Suppressor macrophage treated with lipopolysaccharide for 1 hour (primary cell): ENCODE measurements at places on chromosomes 12 and 14.

GRCh38 chr14:71327691-71328090, 420.4 kb downstream of the PCNX1 start:
- no peak for DNase-seq

GRCh38 chr12:105921872-105922669, 216.7 kb downstream of the NUAK1 start:
- DNase-seq: no peak

DNA sequence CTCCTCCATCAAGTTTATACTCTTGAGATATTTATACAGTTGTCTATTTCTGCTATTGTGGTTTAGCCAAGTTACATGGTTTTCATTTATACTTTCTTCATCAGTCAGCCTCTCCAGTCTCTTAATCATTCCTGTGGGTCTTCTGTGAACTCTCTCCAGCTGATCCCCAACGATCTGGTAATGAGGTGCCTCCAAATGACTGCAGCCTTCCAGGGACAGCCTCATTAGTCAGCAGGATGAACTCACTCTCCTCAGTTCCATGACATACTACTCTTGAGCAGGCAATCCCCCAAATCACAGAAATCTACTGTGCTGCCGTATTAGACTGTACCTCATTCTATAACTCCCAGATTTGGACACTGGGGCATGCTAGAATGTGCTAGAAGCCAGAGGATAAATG, 15.3 kb downstream of the AREL1 start:
- DNase-seq: peak; percentile 60

DNA sequence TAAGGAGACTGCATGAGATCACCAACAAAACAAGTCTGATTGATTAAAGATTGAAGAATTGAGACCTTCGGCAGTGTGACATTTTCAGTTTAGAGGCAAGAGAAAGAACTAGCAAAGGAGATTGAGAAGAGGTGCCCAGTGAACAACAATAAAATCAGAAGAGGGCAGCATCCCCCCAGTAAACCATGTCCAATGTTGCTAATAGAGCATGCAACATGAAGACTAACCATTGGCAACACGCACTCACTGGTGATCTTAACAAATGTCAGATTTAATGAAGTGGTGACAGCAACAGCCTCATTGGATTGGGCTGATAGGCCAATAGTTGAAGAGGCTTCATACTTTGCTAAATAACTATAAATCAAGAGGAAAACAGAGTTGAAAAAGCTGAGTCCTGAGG, 20.7 kb upstream of the TAS2R14 start:
- no peak for DNase-seq

DNA sequence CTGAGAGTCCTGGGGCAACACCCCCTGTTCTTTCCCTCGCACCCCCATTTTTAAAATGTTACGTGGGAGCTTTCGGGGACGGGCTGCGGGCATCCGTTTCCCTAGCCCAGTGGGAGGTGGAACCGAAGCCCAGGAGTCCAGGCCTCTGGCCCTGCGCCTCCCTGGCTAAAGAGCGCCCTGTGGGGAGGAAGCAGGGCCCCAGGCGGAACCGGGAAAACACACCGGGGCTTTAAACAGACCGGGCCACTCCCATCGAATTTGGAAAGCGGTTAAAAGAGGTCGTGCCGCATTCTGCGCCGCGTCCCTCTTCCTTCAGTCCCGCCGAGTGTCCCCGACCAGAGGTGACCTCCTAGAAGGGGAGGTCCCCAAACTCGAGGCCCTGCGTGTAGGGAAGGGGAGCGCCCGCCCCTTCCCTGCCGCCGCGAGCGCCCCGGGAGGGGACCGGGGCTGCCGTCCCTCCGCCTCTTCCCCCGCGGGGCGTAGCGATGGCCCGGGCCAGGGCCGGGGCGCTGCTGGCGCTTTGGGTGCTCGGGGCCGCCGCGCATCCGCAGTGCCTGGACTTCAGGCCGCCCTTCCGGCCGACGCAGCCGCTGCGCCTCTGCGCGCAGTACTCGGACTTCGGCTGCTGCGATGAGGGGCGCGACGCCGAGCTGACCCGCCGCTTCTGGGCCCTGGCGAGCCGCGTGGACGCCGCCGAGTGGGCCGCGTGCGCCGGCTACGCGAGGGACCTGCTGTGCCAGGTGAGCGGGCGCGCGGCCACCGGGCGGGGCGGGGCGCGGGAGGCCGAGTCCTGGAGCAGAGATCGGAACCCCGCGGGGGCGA, at the start of gene HHIPL1:
Gene HHIPL1 (plus strand): TSS at position 407 of the 822 bp plus-strand sequence. CDS start 79 bp downstream, at position 486.
- no peak for DNase-seq

GRCh38 chr12:94648578-94648977, 1.8 kb downstream of the TMCC3 start:
- DNase-seq: no peak

DNA sequence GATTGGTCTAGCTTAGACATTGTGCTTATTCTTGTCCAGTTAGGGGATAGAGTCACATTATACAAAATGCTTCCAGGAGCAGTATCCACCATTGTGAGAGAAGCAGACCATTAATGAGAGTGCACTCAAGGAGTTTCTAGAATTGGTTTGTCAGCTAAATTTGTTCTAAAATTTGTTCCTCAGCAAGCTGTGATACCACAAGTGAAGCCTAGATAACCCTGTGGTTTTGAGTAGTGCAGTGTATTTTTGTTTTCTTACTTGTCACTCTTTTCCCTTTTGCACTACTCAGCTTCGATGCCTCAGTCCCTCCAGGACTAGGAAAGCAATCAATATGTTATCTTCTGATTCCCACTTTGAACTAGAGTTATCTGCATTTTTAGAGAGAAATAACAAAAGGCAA, 42.5 kb upstream of the AKAP6 start:
- DNase-seq: no peak

DNA sequence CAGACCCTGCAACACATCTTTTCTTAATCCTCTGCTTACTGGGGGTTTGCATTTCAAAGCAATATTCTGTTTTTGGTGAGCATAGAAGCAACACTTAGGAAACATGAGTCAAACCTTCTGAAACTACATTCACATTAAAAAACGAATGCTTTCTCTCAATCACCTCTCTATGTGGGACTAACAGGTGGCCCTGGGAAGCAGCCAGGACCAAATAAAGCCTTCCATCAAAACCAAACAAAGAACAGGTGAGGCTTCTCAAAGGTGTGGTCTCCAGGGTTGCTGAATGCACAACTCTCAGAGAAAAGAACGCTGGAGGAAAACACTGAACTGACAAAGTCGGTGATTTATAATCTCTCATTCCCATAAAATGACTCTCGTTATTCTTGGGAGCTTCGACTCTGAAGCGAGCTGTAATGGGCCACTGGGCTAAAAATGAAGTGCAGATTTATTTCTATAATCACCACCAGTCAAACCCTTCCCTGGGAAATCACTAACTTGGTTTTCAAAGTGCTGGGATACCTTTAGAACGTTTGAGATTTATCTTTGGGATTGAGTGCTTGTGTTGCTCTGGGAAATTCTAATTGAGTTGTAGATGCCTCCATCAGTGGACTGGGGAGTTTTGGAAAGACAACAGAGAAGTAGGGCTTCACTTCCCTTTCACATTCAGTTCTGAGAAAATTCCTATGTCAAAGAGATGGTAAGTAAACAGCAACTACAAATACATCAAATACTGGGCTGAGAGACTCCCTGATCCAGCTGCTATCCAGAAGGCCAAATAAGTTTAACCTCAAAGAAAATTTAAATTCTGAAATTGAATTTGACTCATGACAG, 262.0 kb upstream of the TMPO start:
- no peak for DNase-seq

- DNase-seq: peak; percentile 23
These were observed 48.8 kb upstream of the ESRRB start for GRCh38 chr14:76326918-76327689.

DNA sequence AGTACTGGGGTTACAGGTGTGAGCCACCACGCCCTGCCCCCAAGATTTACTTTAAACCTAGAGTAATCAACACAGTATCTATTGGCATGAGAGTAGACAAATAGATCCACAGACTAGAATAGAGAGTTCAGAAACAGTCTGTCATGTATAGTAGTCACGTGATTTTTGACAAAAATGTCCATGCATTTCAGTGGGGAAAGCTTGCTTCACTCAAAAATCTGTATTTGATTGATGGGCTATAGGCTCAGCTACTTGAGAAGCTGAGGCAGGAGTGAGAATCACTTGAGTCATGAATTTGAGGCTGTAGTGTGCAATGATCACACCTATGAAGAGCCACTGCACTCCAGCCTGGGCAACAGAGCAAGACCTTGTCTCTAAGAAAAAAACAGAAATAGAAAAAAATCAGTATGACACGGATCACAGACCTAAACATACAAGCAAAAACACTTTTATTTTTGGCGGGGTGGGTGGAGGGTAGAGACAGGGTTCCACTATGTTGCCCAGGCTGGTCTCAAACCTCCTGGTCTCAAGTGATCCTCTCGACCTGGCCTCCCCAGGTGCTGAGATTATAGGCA, 7.6 kb upstream of the ORAI1 start:
- DNase-seq: no peak

GRCh38 chr14:97543816-97544215, 746.6 kb downstream of the VRK1 start:
- peak; percentile 30 for DNase-seq

- DNase-seq: no peak
These were observed 70.1 kb downstream of the PRKD1 start for GRCh38 chr14:29857551-29857950.

DNA sequence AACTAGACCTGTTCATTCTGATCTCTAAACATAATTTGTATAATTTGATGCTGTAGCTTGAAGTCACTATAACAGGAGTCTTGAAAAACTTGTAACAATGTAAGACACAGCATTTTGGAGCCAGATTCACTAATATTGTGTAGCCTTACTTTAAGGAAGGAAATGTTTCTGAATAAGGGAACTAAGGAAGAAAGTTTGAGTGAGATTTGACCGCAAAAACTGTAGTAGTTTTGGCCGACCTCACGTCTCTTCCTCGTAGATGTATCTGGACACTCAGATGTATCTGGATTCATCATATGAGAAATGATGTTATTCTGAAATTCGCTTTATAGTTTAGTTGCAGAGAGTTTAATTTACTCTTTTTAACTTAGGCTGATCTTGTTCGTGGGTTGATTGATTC, 13.9 kb upstream of the DNAH10 start:
- DNase-seq: peak; percentile 57

DNA sequence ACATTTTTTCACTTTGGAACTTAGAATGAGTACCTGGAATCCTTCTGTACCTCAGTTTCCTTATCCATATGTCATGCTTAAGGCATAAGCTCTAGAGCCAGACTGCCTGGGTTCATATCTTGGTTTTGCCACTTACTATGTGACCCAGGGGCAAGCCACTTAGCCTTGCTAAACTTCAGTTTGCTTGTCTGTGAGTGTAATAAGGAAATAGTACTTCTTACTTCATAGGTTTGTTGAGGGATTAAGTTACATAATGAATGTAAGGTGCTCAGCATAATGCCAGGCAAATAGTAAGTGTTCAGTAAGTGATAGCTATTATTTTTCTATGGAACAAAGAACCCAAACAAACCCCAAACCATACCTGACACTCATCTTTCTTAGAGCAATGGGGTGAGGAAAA, 225.1 kb downstream of the BCAT1 start:
- no peak for DNase-seq

DNA sequence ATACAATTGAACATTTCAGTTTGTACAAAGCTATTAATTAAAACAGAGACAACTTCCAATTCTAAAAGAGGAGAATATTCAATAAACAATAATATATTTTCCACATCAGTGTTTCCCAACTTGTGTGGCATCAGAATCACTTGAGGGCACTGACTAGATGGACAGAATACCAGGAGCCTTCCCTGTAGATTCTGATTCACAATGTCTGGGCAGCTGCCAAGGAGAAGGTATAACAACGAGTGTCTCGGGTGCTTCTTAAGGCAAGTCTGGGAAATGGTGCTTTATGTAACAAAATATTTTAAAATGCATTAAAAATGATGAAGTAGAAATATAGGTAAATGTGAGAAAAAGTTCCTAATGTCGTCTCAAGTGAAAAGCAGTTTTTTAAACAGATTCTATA, 26.2 kb downstream of the GALC start:
- no peak for DNase-seq

- DNase-seq: no peak
These were observed 248.0 kb downstream of the NPAS3 start for GRCh38 chr14:33186656-33187055.

DNA sequence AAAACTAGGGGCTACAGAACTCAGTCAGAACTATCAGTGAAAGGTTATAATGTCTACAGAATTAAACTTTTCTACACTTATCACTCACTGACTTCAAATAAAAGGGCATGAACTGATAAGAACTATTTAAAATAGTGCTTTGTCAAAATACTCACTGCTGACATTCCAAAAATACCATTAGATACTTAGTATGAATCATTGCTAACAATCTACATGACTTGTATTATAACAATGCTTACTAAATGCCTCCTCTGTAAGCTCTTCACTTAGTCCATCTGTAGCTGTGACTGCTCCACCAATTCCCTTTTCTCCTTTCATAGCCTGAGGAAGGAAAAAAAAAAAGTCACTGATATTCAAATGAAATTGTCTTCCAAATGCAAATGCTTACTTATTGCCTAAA, 17.0 kb downstream of the NFYB start:
- DNase-seq: no peak

DNA sequence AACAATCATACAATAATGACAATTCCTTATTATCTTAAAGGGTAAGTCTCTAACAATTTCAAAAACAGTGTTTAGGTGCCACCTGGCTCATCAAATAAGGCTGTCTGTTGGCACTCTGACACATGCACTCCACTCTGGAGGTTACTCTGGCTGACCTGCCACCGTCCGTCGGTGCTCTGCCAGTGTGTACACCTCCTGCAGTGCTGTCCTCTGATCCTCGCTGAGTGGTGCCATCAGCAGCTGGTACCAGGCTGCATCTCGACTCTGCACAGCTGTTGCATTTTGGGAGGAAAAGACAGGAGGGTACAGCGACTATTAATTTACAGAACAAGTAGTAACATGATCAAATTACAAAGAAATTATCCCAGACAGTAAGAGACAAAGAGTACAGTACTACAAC, 63.9 kb downstream of the IPO8 start:
- DNase-seq: no peak

DNA sequence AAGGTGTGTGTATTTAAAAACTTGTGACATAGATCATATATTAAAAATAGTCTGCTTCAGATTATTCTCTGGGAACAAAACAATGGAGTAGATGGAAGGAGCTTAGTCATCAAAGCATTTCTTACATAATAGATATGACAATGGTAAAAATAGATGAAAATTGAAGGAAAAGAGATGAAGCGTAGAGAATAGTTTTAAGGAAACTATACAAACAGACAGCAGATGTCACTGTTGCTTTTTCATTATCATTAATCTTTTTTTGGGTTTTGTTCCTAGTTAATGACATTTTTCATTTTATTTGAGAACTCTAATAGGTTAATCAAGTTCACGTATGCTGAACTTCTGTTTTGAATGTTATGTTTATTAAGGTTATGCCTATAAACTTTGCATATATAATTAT, 149.2 kb upstream of the FBXO33 start:
- DNase-seq: no peak
